Endodermal cell (in vitro differentiated cells): ENCODE measurements at places on chromosomes 12 and 14. TPM values are rescaled to one million over a fixed set of nuclear protein-coding genes. Genes with fewer than 3 reads are reported as not detected.

Gene IKBIP
- 15.4 to 17.7 TPM (median 16.3 TPM) in 3 replicates for total RNA-seq

Gene ZNF891
- 2.9 and 3.7 TPM in 2 replicates for total RNA-seq

DNA sequence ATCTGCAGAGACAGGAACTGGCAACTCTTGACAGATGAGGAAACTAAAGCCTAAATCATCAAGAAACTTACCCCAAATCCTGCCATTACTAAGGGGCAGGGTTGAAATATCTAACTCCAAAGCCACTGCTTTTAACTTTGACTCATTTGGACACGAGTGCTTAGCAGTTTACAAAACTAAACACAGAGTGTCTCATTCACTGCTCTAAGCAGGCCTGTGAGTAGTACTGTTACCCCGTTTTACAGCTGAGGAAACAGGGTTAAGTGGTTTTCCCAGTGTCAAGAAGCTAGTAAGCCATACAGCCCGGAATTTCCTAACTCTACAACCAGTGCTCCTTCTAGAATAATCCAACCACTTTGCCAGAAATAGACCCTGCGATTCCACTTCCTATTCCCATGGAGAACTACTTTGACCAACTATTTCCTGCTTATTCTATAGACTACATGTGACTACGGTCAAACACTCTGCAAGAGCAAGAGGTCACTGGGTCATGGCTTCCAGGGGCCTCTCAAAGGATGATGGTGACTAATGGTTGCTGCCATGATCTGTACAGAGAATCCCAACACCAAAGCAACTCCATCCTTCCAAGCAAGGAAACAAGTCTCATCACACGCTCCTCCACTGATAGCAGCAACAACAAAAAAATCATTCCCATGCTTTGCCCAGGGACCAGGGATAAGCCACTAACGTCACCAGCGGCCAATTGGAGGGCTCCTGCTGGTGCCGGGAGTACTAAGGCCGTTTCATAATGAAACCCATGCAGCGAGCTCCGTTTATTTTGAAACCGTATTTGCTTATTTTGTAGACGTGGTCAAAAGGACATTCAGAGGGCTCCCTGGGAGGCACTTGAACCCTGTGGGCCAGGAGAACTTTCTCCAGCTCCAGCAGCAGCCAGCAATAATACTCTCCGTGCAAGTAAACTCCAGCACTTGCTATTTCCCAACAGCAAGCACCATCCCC lies 56.3 kb downstream of the NUAK1 start:
- H3K4me3 ChIP-seq, result no peak overlapping the region
- H3K4me1 ChIP-seq, result peaks cover 14% of the 10 kb centered on the region
- peaks cover 92% of the 10 kb centered on the region for H3K36me3 ChIP-seq

Gene BCL11B
- 4.6 and 5.7 TPM in 2 replicates for total RNA-seq

DNA sequence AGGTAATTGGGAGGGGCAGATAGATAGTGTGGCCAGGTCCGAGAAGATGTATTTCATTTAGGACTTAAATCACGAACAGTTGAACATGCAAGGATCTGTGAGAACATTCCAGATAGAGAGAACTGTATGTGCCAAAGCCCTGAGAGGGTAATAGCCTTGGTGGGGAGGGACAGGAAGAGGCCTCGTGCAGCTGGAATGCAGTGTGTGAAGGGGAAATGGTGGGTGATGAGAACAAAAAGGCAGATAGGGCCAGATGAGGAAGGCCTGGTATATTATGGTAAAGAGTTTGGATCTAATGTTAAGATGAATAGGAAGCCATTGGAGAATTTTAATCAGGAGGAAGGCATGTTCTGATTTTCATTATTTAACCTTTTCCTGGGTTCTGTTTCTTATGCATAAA lies 136.3 kb downstream of the TPH2 start:
- no peak overlapping the region for H3K4me3 ChIP-seq
- DNase-seq, result no peak
- no peak overlapping the region for H3K27ac ChIP-seq
- no peaks in the 10 kb centered on the region for H3K36me3 ChIP-seq
